ENCODE measurements at places on chromosomes 11 and 22. TPM values are rescaled to one million over a fixed set of nuclear protein-coding genes. Genes with fewer than 3 reads are reported as not detected.

CLMP gene
- total RNA-seq, result 195 TPM

TNNI2 gene
- not detected for total RNA-seq

PIWIL4 gene
- total RNA-seq, result 2.8 TPM

CD3D gene
- total RNA-seq, result not detected

- H3K27ac ChIP-seq, result no peak overlapping the region
- no peak for DNase-seq
- H3K4me1 ChIP-seq, result no peaks in the 10 kb centered on the region
- no peaks in the 10 kb centered on the region for H3K36me3 ChIP-seq
Observed at GRCh38 chr11:96180341-96180740, 162.7 kb downstream of the MAML2 start.

- no peaks in the 10 kb centered on the region for H3K36me3 ChIP-seq
- DNase-seq, result no peak
- H3K27me3 ChIP-seq, result no peaks in the 10 kb centered on the region
Observed at GRCh38 chr11:19351426-19351825, 110.7 kb upstream of the E2F8 start.

GRCh38 chr22:27966168-27967064, 47.4 kb upstream of the PITPNB start:
- no peak overlapping the region for H3K4me3 ChIP-seq
- no peaks in the 10 kb centered on the region for H3K36me3 ChIP-seq
- H3K27ac ChIP-seq, result no peak overlapping the region
- H3K27me3 ChIP-seq, result no peaks in the 10 kb centered on the region

DNA sequence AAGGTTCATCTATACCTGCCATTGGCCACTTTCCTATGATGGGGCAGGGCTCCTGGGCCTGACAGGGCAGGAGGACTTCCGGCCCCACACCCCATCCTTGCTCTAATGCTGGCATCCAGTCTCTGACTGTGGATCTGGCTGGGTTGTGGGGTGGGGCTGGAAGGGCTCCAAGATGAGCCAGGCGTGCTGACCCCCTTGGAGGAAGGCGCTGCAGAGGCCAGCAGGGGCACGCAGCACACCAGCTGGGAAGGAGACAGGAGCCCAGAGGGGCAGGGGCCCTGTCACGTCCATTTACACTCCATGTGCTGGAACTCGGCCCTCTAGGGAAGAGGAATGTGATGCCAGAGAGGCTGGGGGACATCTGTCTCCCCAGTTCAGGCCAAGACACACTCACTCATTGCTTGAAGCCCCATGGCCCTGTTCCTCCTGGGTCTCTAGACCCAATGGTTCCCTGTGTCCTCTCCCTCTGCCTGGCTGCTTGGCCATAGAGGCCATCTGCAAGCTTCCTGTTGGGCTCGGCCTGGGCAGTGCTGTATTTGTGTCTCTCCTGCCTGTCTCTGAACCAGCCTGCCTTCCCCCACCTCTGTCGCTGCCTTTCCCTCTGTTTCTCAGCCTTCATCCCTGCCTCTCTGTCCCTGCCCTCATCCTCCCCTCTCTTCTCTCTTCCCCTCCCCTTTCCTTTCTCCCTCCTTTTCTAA, 67.5 kb upstream of the NECTIN1 start:
- no peak for DNase-seq
- peaks cover 38% of the 10 kb centered on the region for H3K4me1 ChIP-seq
- H3K4me3 ChIP-seq, result no peak overlapping the region
- H3K27ac ChIP-seq, result no peak overlapping the region
- peaks cover 15% of the 10 kb centered on the region for H3K27me3 ChIP-seq
- H3K36me3 ChIP-seq, result no peaks in the 10 kb centered on the region

GRCh38 chr22:33699176-33699575, 221.1 kb downstream of the LARGE1 start:
- peak; percentile 1 for DNase-seq
- H3K4me3 ChIP-seq, result no peak overlapping the region
- H3K27ac ChIP-seq, result no peak overlapping the region
- no peaks in the 10 kb centered on the region for H3K4me1 ChIP-seq

Data from GM23248 (cell line).